ENCODE measurements at places on chromosomes 2 and 18.

DNA sequence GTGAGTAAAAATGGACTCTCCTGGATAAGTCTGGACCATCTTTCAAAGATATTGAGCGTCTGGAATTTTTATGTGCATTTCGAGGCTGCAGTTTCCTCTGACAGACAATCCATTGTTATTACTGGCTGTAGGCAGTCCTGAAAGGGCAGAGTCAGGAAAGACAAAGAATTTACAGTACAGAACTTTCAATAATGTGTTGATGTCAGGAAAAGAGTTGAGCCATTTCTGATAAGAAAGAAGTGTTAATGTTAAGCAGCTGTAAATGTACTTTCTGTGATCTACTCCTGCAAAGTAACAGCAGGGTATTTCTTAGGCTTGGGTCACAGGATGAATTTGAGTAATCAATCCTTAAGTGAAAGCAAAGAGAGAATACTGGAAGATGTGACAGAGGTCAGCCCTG, 29.8 kb downstream of the TSPYL6 start:
- DNase-seq = no peak

DNA sequence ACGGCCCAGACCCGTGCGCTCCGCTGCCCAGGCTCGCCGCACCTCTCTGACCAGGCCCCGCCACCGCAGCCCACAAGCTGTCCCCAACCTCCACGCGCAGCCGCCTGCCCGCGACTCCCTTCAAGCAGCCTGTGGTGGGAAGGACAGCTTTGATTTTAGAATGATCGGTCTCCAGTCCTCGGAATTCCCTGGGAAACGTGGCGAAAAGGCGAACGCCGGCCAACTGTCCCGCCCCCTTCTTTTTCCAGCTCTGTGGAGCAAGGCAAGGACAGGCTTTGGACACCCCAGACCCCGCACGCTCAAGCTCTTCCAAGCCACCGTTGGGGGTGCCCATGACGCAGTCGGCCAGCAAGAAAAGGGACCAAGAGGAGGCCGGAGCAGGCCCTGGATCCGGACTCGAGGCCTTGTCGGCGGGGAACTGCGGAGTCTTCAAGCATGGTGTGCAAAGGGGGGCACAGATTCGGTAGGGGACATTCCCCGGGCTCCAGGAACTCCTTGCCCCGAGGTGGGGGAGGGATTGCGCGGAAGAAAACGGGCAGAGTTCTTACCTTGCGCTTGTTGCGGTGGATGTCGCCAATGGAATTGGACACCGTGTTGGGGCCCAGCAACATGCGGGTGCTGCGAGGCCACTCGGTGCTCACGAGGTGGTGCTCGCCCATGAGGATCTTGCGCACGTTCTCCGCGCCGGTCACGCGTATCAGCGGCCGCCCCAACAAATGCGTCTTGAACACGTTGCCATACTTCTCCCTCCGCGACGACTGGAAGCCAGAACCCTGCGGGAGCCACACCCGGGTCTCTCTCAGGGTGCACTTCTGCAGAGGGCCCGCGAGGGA, 4.0 kb downstream of the CYP26B1 start:
- DNase-seq = peak; percentile 54

GRCh38 chr2:18519914-18520450, 40.5 kb downstream of the RDH14 start:
- no peak for DNase-seq

GRCh38 chr18:75290737-75291358, 80.3 kb downstream of the TSHZ1 start:
- DNase-seq = no peak

GRCh38 chr2:195871326-195871725, 197.3 kb downstream of the DNAH7 start:
- DNase-seq = no peak

GRCh38 chr2:120453635-120453998, 107.7 kb downstream of the INHBB start:
- no peak for DNase-seq

- no peak for DNase-seq
These were observed 14.6 kb upstream of the MBD2 start for GRCh38 chr18:54239091-54239490.
